ENCODE measurements at places on chromosomes 6 and 20.
A peak's percentile ranks its signal among the peaks of the same experiment; 100 is the strongest.

- DNase-seq, result no peak
Observed at GRCh38 chr20:35952480-35953386, 1.6 kb downstream of the SCAND1 start.

DNA sequence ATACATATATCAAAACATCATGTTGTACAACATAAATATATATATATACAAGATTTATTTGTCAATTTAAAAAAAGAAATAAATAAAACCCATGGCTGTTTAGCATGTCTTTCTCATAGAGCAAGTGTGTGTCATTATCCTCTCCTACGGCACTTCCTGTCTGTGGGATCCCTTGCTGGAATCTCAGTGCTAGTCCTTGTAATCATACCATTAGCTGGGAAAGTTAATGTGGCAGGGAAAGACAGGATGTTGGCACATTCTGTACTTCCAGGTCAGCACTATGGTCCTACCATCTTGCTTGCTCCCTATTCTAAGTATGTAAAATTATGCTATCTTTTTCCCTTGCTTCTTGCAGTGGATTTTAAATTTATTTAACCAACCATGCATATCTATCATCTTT lies 9.5 kb upstream of the SLC17A3 start:
- DNase-seq, result no peak

DNA sequence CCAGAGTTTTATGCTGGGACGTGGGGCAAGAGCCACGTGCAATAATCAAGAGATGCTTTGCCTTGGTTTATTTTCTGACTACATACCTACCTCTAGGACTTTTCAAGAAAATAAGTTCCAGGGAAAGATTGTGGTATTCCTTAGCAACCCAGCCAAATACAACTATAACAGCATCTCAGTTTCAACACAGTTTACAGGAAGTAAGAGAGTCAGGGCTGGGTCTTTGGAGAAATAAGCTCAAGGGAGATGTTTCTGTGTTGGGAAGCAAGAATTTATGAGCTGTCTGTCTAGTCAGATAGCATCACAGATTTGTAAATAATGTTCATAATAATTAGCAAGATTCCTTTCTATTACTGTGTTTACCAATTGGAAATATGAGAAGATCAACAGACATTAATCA lies 35.1 kb downstream of the MAP3K5 start:
- DNase-seq, result no peak

DNA sequence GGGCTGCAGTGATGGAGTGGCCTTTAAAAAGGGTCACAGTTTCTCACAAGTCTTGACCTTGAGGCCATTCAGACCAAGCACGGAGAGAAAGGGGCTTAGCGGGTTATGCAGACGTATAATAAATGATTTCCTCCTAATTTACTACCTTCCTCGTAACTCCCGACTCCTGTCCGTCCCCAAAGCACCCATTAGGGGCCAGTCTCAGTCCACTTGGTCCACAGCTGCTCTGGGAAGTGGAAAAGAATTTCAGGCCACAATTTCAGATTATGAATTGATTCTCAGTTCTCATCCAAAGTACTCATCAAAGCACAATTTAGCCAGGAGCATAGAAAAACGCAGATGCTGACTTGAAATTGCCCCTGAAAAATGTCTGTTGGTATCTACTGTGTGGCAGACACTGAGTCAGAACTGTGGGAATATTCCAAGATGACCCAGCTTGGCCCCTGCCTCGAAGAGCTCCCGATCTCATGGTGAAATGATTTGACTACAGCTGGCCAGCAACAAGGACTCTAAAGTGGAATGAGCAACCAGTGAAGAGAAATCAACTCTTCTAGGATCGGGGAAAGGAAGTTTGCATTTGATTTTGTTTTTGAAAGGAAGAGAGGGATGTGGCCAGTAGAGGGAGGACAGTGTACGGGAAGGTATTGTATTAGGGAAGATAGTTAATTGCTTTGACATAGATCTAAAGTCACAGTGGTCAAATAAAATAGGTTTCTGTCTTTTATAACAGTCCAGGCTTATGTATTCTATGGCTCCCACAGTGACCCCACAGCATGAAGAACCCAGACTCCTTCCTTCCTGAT lies 15.2 kb upstream of the STK35 start:
- no peak for DNase-seq

DNA sequence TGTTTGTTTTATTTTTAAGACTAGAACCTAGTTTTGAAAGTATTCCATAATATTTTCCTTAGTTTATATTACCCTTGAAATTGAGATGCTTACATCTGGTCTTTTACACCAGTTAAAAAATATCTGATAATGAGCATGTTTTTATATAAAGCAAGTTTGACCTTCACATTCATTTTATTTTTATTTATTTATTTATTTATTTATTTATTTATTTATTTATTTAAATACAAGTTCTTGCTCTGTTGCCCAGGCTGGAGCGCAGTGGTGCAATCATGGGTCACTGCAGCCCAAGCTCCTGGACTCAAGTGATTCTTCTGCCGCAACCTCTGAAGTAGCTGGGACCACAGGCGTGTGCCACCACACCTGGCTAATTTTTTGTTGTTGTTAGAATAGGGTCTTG lies 52.8 kb upstream of the ADIG start:
- DNase-seq, result no peak

DNA sequence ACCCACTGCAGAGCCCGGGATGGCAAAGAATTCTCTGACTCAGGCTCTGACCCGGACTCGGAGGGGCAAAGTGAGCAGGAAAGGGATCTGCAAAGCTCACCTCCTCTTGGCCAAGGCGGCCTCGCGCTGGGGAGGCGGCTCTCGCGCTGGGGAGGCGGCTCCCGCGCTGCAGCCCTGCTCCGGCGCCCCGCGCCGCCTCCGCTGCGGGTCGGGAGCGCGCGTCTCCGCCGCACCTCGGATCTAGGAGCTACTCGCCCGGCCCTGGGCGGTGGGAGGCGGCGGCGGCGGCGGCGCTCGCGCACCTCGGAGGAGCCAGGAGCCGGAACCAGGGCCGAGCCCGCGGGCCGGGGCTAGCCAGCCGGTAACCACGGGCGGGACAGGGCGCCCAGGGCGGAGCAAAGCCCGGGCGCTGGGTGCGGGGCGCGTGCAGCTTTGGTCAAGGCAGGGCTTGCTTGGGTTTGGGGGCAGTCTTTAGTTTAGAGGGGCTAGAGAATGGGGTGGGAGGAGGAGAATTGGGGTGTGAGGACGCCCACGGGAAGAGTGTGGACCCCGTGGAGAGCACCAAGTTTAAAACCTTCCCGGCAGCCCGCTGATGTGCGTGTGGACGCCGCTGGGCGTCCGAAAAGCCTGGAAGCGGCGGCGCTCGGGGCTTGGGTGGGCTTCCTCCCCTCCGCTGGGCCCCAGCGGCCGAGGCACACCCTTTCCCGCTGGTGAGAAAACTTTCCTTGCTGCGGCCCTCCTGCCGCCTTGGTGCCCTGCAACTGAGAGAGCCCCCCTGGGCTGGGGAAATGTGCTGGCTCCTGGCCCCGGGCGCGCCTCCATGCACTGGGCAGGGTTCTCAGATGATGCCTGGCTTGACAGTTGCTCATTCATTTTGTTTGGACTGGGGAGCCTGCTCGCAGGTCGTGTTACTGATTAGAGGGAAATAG lies at the start of gene MRAP2:
Gene MRAP2 (plus strand): TSS at position 250 of the 929 bp plus-strand sequence. CDS start 21,547 bp downstream, outside the sequence.
- peak; percentile 2 for DNase-seq

DNA sequence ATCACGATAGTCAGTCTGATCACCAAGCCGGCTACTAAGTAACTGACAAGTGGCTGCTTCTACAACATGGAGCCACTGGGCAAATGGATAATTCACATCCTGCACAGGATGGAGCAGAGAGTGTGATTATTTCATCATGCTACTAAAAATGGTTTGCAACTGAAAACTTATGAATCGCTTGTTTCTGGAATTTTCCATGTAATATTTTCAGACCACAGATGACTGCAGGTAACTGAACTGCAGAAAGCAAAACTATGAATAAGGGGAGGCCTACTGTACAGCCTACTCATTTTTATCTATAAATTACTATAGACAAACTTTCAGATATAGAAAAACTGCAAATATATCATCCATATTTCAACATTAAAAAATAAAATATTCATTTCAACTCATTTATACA lies 91.5 kb downstream of the EPB41L2 start:
- no peak for DNase-seq

DNA sequence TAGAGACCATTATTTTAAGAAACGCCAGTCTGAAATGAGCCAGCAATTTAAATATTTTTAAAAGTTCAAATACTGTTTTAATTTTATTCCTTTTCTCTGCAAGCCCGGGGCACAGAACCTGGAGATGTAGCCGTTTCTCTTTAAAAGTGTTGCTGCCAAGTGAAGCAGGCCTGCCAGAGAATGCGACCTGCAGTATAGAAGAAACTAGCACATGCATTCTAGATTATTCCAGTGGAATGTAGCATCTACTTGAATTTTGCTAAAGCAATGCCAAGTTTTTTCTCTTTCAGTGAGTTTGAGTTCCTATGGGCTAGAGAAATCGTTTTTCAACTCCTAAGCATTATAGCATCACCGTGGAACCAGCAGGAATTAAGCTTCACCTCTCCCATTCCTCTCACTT lies 101.3 kb downstream of the QRSL1 start:
- no peak for DNase-seq

DNA sequence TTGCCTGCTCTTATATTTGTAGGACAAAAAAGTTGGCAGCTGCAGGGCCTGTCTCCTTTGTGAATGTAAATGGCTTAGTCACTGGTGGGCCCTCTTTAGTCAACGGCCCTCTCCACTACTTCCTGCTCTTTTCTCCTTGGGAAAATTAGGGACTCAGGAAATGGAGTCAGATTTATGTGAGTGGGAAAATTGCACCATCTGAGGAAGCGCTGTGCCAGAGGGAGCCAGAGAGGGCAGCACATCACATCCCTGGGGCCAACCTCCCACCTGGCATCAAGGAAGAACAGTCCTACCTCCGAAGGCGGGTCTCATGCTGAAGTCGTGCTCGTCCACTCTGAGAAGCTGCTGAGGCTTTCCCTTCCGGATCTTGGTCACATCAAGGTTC lies 15.6 kb downstream of the GABRR2 start:
- DNase-seq, result no peak

GRCh38 chr6:125773387-125774341 lies 17.1 kb upstream of the NCOA7 start:
- DNase-seq, result no peak

DNA sequence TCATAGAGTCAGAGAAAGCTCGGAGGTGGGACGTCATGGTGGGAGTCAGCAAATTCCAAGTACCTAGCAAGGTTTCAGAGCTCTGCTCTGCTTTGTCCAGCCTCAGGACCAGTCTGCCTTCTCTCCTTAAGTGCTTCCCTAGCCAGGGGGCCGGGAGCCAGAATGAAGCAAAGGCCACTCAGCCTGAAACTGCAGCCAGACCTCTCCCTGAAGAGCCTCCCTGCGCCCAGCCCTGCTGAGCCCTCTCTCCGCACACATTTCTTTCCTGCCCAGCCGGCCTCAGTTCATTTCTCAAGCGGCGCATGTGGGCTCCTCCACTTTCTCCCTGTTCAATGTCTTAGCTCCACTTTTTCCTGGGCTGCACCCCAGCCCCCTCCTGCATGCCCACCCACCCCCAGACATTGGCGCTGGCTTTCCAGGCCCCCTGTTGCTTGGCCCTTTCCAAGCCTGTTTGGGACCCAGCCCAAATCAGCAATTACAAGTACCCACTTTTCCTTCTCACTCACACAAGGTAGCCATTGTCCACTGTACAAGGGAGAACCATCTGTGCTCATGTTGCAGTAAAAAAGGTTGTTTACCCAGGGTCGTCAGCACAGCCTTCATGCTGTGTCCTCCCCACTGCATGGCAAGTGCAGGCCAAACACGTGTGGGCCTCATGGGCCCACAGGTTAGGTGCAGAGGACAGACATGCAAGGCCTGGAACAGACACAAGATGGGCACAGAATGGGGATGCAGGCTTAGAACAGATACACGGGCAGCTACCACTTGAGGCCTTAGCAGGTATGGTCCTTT lies 147.1 kb downstream of the MRPL14 start:
- no peak for DNase-seq

DNA sequence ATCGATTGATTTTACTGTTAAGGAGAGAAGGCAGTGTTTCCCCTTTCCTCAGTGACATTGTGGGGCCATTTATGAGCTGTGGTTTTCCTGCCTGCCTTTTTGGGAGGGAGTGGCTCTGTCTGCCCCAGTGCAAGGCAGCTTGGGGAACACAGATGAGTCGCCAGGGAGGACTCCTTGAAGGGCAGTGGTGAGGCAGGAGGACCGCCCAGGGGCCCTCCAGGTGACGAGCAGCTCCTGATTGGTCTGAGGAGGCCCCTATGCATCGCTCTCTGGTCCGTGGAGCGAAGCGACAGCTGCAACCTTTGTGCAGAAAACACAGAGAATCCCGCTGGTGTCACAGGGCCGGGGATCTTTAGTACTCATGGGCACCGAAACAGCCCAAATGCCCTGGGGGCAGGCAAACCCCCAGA lies 100.3 kb downstream of the TMEM242 start:
- no peak for DNase-seq
